IMR-90 (cell line): ENCODE measurements at places on chromosomes 11 and 22. TPM values are rescaled to one million over a fixed set of nuclear protein-coding genes. Genes with fewer than 3 reads are reported as not detected.

The C11orf91 gene
- not detected in 2 replicates for total RNA-seq

The CTSD gene
- total RNA-seq = 38.3 and 39.8 TPM in 2 replicates

The EML3 gene
- total RNA-seq = 4.4 and 5.0 TPM in 2 replicates

The POLR2F gene
- 26.0 and 68.6 TPM in 2 replicates for total RNA-seq

DNA sequence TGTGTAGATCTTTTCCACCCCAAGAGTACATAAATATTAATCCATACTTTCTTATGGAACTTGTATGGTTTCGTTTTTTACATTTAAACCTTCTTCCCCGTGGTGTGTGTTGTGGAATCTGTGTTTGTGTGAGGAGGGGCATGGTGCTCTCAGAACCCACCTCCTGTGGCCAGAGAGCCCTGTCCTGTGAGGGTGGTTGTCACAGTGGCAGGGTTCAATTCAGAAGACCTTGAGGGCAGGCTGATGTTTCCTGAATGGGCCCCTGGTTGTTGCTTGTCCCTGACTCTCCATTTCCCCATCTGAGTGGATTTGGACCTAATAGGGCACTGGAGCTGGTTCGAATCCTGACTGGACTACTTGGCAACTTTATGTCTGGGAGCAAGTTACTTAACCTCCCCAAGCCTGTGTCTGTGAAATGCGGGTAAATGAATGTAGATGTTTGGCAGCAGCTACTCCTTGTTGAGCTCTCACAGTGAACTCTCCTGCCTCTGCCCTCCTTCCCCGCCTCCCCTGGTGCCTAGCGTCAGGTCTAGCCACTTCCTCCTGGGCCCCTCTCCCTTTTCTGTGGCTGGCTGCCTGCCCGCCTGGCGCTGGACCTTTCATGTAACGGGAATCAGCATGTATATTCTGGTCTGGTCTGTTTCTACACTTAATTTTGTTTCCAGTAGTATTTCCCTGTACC is 7.3 kb downstream of the NEAT1 start:
- H3K27ac ChIP-seq = peak overlapping the region; percentile 12
- H3K4me1 ChIP-seq = peaks cover 2% of the 10 kb centered on the region; the same call in 1 of the 2 replicates
- no peaks in the 10 kb centered on the region for H3K27me3 ChIP-seq

DNA sequence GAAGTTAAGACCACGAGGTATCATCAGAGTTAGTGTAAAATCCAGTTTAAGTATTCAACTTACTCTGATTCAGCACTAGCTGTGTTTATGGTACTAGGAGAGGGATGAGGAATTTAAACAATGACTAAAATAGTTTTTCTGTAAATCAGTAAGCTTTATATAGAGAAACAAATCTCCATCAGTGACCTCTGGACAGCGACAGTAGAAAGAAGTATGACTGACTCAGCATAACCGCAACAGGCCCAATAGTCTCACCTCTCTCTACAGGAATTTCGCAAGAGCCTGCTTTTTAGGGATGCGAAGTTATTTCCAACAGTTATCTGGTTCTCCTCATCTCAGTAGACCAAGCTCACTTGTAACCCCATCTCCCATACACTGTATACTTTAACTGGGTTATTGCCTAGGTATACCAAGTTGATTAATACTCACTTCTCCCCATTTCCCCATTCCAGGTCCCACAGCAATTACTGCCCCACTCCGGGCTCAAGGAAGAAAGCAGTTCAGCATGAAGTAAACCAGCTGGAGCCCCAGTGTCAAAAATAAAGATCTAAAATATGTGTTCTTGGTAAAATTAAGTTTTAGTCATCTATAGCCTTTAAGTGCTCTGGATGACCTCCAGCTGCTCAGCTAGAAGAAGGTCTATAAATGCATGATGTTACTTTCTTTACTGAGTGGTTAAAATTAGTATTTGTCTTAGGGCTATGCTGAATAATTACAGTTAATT is 770.6 kb upstream of the CCDC90B start:
- H3K27me3 ChIP-seq = no peaks in the 10 kb centered on the region
- no peak overlapping the region for H3K4me3 ChIP-seq
- peak; percentile 37 for DNase-seq
- no peak overlapping the region for H3K27ac ChIP-seq

DNA sequence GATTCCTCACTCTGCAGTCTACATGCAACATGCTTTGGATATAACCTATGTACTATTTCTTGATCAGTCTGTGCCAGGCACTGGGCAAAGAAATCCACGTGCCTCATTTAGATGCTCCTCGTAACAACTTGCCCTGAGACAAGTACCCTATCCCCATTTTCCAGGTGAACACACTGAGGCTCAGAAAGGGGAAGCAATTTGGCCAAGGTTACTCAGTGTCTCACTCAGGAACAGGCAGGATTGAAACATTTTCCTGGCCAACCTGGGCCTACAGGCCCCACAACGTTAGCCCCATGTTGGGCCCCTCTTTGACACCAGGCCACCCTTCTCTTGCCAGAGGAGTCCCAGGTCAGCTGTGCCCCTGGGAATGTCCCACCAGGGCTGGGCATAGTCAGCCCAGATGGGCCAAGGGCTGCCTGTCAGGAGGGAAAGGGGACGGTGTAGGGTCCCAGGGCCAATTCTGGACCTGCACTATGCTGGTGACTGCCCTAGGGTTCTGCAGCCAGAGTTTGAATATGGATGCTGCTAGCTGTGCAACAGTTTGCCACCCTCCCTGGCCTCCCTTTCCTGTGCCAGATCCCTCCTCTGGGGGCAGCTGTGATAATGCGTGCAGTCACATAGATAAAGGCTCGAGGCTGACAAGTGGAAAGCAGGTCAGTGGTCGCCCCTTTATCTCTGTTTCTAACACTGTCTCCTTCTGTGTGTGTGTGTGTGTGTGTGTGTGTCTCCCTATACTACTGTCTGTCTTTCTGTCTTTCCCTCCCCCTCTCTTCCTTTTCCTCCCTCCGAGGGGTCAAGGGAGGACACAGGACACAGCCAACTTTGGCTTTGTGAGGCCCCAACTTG is 10.4 kb upstream of the EMID1 start:
- no peaks in the 10 kb centered on the region for H3K36me3 ChIP-seq
- DNase-seq = no peak
- no peak overlapping the region for H3K27ac ChIP-seq
- peaks cover 2% of the 10 kb centered on the region; the same call in 1 of the 2 replicates for H3K27me3 ChIP-seq
- no peaks in the 10 kb centered on the region for H3K4me1 ChIP-seq
- H3K4me3 ChIP-seq = no peak overlapping the region

DNA sequence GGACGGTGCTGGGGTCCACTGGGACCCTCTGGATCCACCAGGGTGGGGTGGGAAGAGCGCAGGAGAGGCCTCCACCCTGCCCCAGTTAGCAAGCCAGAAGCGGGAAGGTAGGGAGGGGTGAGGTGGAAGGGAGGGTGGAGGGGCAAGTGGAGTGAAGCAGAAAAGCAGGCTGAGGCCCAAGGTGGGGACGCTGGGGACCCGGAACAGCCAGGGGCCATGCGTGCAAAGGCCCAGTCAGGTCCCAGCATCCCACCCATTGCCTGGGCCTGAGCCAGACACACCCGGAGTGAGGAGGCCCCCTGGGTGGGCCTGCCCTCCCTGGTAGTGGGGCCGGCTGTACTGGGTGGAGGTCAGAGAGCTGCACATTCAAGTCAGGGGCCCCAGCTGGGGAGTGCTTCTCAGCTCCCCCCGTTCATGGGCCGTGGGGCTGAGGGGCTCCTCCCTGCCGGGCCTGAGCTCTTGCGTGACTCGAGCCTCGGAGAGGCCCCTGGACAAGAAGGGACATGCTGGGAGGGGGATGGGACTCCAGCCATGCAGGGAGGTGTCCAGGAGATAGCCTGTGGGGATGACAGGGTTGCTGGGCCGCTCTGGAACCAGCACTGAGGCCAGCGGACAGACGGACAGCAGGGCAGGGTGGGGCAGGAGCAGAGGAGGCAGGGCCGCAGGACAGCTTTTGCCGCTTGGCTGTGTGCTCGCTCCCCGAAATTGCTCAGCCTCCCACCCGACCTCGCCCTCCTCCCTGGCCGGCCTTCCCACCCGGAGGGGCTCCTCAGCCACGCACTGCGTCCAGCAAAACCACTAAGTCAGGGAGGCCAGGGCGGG is 7.7 kb downstream of the TNNT3 start:
- no peaks in the 10 kb centered on the region for H3K36me3 ChIP-seq
- no peaks in the 10 kb centered on the region for H3K4me1 ChIP-seq
- H3K27me3 ChIP-seq = peaks cover 12% of the 10 kb centered on the region; the same call in 1 of the 2 replicates
